ENCODE measurements at places on chromosomes 7 and 10.

GRCh38 chr7:139635526-139636302 lies 112.2 kb downstream of the CLEC2L start:
- DNase-seq: no peak

- DNase-seq: no peak
Observed at GRCh38 chr7:2893411-2893861, 49.3 kb upstream of the GNA12 start.

- no peak for DNase-seq
Observed at GRCh38 chr7:26691406-26691805, 173.0 kb downstream of the SKAP2 start.

DNA sequence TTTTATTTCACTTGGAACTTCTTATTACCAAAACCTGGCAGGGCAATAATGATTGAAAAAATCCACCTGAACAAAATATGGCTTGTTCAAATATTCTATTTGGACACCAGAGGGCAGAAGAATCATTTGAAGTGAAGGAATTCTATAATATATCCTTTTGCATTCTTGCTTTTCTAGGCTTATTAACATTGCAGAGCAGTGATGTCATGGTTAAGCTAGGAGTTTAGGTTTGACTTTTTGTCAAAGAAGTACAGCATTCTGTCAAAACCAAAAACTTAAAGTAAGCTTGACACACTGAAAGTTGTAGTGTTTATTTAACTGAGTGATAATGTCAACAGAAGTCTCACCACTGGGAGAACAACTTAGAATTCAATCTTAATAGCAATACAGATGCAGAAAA lies 156.0 kb downstream of the SEMA3D start:
- no peak for DNase-seq

DNA sequence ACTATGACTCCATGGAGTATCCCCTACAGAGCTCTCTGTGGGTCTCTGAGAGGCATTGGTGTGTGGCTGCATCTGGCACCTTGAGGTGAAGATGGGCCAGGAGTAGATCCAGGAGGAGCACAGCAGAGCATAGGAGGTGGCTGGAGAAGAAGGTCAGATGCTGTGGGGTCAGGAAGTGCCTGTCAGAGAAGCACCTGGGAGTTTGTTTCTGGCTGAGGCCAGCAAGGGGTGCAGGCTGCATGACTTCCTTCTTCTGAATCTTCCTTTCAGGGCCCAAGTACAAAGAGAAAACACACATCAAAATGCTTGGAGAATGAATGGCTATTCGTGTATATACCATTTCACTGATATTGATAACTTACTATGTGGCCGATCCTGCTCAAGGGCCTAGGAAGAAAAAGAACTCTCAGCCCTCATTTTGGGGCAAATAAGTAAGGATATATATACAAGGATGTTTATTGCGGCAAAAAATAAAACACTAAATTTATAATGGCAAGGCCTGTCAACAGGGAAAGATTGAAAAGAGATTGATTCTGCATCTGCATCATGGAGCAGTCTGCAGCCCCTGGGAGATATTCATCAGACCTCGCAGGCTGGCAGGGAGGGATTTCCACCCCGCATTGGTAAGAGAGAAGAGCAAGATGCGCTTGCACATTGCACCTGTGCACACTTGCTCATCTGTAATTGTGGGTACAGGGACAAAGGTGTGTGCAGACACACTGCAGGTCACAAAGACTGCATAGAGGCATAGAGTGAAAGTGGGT lies 39.2 kb downstream of the PTPRE start:
- no peak for DNase-seq

Data from NCI-H446 treated with DMSO at 0.1 percent for 48 hours (cell line).